ENCODE measurements at places on chromosomes 2 and 18.

GRCh38 chr2:5040571-5040970, 651.6 kb upstream of the SOX11 start:
- no peak for DNase-seq

- no peak for DNase-seq
Observed at GRCh38 chr18:60870261-60871153, 462.7 kb upstream of the CDH20 start.

DNA sequence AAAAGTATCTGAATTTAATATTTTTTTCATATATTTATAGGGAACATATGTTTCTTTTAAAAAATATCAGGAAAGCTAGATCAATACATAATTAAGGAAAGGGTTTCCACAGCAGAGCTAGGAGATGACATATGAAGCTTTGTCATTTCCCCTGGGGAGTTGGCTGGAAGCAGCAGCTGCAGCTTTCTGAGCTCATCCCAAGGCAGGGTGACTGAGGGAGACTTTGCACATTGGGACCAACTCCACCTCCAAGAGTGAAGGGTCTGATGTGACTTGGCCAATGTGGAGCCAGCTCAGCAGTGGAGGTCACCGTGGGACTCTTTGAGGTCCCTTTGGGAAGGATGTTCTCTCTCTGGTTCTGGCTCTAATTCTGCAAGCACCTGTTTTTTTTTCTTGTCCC, 315.1 kb downstream of the RDH14 start:
- no peak for DNase-seq

DNA sequence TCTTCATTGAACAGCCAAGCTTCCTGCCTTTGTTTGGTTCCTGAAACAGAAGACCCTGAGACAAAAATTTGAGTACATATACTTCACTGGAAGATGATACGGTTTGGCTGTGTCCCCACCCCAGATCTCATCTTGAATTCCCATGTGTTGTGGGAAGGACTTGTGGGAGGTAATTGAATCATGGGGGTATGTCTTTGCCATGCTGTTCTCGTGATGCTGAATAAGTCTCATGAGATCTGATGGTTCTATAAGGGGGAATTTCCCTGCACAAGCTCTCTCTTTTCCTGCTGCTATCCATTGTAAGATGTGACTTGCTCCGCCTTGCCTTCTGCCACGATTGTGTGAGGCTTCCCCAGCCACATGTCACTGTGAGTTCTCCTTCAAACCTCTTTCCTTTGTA, 76.5 kb downstream of the BABAM2 start:
- DNase-seq, result no peak

DNA sequence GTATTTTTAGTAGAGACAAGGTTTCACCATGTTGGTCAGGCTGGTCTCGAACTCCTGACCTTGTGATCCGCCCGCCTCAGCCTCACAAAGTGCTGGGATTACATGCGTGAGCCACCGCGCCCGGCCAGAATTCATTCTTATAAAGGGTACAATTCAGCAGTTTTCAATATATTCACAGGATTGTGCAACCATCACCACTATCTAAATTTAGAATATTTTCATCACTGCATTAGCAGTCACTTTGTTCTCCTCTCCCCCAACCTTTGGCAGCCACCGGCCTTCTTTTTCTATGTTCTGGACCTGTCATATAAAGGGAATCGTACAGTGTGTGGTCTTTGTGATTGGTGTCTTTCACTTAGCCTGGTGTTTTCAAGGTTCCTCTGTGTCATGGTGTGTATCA, 40.7 kb downstream of the TCF7L1 start:
- no peak for DNase-seq

DNA sequence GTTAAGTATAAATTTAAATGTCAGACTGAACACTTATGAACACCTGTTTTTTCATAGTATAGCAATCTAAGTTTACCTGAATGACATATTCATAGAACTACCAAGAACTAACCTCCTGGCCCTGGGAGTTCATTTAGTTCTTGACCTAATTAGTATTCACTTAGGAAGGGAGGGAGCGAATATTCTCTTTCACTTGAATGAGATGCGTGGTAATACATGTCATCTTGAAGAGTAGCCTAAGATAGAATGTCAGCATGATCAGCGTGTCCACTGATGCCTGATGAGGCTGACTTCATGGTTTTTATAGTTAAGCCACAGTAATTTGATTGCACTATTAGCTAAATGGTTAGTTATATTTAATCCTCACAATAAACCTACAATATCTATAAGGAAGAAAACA, 13.3 kb downstream of the NDUFAF7 start:
- DNase-seq, result no peak

DNA sequence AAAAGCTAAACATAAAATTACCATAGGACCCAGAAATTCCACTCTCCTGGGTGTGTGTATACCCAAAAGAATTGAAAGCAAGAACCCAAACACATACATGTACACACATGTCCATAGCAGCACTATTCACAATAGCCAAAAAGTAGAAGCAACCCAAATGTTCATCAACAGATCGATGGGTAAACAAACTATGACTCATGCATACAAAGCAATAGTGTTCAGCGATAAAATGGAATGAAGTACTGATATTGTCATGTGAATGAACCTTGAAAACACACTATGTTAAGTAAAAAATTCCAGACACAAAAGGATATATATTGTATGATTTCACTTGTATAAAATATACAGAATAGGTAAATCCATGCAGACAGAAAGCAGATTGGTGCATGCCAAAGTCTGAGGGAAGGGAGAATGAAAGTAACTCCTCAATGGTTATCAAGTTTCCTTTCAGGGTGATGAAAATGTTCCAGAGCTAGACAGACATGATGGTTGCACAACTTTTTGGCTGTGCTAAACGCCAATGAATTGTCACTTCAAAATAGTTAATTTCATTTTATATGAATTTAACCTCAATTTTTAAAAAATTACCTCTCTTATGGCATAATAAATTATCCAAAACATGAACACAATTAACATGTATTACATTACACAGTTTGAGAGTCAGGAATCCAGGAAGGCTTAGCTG, 35.5 kb downstream of the GKN2 start:
- no peak for DNase-seq

- DNase-seq, result no peak
Observed at GRCh38 chr18:26322890-26323653, 96.8 kb downstream of the TAF4B start.

DNA sequence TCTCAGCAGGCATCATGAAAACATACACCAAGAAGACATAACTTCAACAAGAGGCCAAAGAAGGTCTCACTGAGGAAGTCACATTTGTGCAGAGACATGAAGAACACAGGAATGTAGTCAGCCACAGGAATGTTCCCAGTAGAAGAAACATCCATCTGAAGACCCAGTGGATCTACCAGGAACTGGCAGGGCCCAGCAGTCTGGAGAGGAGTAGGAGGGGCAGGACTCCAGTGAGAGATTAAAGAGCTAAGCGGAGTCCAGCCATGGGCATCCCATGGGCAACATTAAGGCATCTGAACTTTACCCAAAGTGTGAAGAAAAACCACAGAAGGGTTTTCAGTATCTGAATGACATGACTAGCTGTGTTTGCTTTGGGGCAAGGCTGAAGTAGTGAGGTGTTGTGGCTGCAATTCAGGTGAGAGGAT, 103.1 kb downstream of the UPP2 start:
- no peak for DNase-seq

- DNase-seq, result no peak
Observed at GRCh38 chr2:154368153-154368552, 330.3 kb upstream of the KCNJ3 start.

- DNase-seq, result no peak
Observed at GRCh38 chr18:35778850-35779627, 193.4 kb upstream of the RMP24 start.

- DNase-seq, result no peak
Observed at GRCh38 chr2:239534581-239535412, 134.0 kb upstream of the HDAC4 start.

GRCh38 chr18:74513883-74514205, 17.7 kb downstream of the CNDP2 start:
- DNase-seq, result no peak

GRCh38 chr18:12432196-12432595, 24.5 kb downstream of the PRELID3A start:
- DNase-seq, result no peak

DNA sequence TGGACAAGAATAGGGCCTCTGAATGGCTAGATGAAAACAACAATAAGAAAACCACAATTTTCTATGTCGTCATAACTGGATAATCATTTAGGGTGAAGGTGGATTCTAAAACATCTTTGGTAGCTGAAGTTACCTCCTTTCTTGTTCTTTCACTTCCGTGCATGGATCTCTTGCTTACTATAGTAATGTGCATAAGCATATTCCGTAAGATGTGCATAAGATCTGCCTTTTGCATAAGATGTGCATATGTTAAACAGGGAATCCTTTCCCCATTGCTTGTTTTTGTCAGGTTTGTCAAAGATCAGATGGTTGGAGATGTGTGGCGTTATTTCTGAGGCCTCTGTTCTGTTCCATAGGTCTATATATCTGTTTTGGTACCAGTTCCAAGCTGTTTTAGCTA, 353.6 kb downstream of the MTX2 start:
- DNase-seq, result no peak

GRCh38 chr18:57755473-57756067, 47.5 kb downstream of the ATP8B1 start:
- DNase-seq, result no peak
